ENCODE measurements at places on chromosomes 1 and 21. TPM values are rescaled to one million over a fixed set of nuclear protein-coding genes. Genes with fewer than 3 reads are reported as not detected.

The C1orf216 gene
- 26.8 TPM for total RNA-seq

DNA sequence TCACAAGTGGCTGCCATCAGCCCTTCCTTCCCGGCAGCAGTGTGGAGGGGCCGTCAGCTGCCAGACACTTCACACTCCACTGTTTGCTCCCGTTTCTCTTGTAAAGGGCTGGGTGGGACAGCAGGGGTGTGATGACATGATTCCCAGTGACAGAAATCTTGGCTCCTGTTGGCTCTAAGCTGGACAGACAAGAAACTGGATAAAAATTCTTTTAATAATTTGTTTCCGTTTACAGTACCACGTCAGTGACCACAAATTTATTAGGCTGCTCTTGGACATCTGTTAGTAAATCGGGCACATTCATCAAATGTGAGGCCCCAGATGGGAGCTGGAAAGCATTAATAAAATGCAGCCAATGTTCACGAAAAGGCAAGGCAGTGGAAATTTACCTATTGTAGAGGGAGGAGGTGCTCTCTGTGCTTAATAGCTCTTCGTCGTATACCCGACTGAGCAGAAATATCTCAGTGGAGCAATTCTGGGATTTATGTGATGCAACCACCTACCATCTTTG is 353.7 kb upstream of the GREM2 start:
- H3K27ac ChIP-seq: no peak overlapping the region
- no peaks in the 10 kb centered on the region for H3K27me3 ChIP-seq
- no peak overlapping the region for H3K4me3 ChIP-seq
- H3K36me3 ChIP-seq: no peaks in the 10 kb centered on the region
- DNase-seq: no peak

The DMRTA2 gene
- total RNA-seq: under 0.01 TPM

The LMX1A gene
- not detected for total RNA-seq

The SELP gene
- total RNA-seq: not detected

DNA sequence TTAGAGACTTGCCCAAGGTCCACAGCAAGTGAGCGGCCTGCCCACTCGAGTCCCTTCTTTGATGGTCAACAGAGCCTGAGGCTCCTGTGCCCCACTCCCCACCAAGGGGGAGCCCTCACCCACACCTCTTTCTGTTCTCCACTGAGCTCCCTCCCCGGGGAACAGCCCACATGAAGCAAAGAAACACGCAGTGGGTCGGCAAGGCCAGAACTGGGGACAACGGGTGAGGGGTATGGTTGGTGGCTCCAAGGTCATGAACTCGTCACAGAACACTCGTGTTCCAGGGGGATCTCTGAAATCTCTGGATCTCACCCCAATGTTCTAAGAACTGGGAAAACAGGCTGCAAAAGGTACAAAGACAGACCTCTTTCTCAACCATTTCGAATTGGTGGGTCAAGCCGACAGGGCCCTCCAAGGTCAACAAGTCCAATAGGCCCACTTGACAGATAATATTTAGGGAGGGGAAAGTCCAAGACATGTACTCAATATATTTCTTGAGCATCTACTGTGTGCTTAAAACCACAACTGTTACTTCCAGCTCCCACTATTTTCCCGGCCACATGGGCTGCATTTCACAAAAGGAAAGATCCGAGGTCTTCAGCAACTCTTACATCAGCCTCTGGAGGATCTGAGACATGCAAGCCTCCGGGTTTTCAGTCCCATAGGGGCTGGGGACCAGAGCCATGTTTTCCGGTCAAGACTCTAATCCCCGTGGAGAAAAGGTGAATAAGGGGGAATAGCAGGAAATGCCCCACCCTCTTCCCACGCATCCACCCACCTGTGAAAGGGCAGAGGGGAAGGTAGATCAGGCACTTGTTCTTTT is 1.1 kb upstream of the RAP1GAP start:
- no peak overlapping the region for H3K4me3 ChIP-seq
- peaks cover 47% of the 10 kb centered on the region for H3K27me3 ChIP-seq
- H3K36me3 ChIP-seq: no peaks in the 10 kb centered on the region
- peaks cover 36% of the 10 kb centered on the region for H3K4me1 ChIP-seq

The STUM gene
- not detected for total RNA-seq

The DNAJC8 gene
- 63.4 TPM for total RNA-seq

DNA sequence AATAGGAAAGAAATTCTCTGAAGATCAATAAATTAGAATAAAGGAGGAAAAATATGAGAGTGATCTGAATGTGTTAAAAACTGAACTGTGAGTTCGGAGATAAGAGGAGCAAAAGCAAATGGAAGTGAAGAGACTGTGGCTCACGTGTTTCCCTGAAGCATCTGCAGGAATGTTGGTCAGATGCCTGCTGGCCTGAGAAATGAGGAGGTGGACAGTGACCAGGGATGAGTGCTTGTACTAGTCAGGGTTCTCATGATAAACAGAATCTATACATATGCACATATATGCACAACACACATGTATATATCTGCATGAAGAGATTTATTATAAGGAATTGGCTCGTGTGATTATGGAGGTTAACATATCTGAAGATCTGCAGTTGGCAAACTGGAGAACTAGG is 103.4 kb upstream of the TIAM1 start:
- H3K4me1 ChIP-seq: no peaks in the 10 kb centered on the region
- H3K4me3 ChIP-seq: no peak overlapping the region
- H3K27me3 ChIP-seq: no peaks in the 10 kb centered on the region

The FBLIM1 gene
- total RNA-seq: 108 TPM

DNA sequence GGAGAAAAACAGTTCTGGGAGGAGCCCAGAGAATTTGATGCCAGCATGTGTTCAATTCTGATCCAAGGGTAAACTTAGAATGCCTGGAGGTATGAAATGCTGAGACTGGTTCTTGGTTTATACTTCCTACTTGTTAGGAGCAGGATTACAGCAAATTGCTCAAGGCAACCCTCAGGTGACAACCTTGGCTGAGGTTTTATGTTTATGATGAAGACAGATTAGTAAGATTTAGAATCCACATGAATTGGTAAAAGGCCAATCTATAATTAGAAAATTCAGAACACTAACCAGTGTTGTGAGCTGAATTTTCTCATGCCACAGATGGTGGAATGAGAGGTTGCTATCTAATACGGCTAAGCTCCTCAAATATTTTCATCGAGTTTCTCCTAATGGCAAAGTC is 235.3 kb upstream of the NRIP1 start:
- H3K27me3 ChIP-seq: no peaks in the 10 kb centered on the region
- H3K4me1 ChIP-seq: no peaks in the 10 kb centered on the region
- H3K27ac ChIP-seq: no peak overlapping the region
- no peak overlapping the region for H3K4me3 ChIP-seq
- no peaks in the 10 kb centered on the region for H3K36me3 ChIP-seq
- DNase-seq: no peak

The ETNK2 gene
- total RNA-seq: 0.72 TPM

- H3K27ac ChIP-seq: peak overlapping the region; percentile 0
- H3K36me3 ChIP-seq: no peaks in the 10 kb centered on the region
- H3K4me1 ChIP-seq: peaks cover 36% of the 10 kb centered on the region
These were observed 99.7 kb upstream of the BEND5 start for GRCh38 chr1:48876330-48876785.

- H3K27ac ChIP-seq: peak overlapping the region; percentile 37
- no peaks in the 10 kb centered on the region for H3K36me3 ChIP-seq
- DNase-seq: no peak
- H3K27me3 ChIP-seq: no peaks in the 10 kb centered on the region
- H3K4me1 ChIP-seq: peaks cover 16% of the 10 kb centered on the region
These were observed 17.8 kb downstream of the GPBP1L1 start for GRCh38 chr1:45668526-45668925.

The HES3 gene
- not detected for total RNA-seq

- H3K27me3 ChIP-seq: no peaks in the 10 kb centered on the region
- H3K4me3 ChIP-seq: peak overlapping the region; percentile 77
- peaks cover 4% of the 10 kb centered on the region for H3K4me1 ChIP-seq
- DNase-seq: peak; percentile 92
These were observed 84.4 kb downstream of the NKAIN1 start for GRCh38 chr1:31155216-31155806.

DNA sequence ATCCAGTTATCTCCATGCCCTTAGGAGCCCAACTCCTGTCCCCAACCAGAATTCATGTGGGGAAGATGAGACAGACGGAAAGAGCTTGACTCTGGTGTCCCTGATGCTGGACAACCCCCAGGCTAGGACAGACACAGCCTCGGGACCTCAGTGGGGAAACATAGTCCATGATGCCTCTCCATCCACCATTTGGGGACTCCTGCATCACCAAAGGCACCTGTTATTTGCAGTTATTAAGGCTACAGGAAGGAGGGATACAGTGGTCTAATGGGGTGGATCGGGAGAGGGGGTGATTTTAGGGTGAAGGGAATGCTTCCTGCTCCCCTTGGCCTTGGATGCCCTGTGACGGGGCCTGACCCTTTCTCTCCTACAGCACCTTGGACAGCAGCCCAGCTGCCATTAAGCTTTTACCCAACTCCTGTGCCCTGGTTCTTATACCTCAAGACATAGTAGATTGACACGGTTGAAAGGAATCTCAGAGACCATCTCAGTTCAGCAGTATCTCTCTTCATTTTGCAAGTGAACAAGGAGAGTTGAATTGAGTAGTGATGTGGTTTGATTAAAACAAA is 111.6 kb downstream of the MATN1 start:
- no peak overlapping the region for H3K4me3 ChIP-seq
- H3K27me3 ChIP-seq: no peaks in the 10 kb centered on the region
- H3K4me1 ChIP-seq: no peaks in the 10 kb centered on the region
- DNase-seq: no peak
- H3K36me3 ChIP-seq: no peaks in the 10 kb centered on the region

The SPRR4 gene
- not detected for total RNA-seq

The KRTAP24-1 gene
- not detected for total RNA-seq

GRCh38 chr1:233372218-233373120 is 44.9 kb downstream of the MAP3K21 start:
- no peaks in the 10 kb centered on the region for H3K27me3 ChIP-seq
- H3K4me1 ChIP-seq: no peaks in the 10 kb centered on the region
- H3K27ac ChIP-seq: no peak overlapping the region
- no peak for DNase-seq
- H3K4me3 ChIP-seq: no peak overlapping the region

The YBX1 gene
- 481 TPM for total RNA-seq

The CAMK2N1 gene
- 1.5 TPM for total RNA-seq

DNA sequence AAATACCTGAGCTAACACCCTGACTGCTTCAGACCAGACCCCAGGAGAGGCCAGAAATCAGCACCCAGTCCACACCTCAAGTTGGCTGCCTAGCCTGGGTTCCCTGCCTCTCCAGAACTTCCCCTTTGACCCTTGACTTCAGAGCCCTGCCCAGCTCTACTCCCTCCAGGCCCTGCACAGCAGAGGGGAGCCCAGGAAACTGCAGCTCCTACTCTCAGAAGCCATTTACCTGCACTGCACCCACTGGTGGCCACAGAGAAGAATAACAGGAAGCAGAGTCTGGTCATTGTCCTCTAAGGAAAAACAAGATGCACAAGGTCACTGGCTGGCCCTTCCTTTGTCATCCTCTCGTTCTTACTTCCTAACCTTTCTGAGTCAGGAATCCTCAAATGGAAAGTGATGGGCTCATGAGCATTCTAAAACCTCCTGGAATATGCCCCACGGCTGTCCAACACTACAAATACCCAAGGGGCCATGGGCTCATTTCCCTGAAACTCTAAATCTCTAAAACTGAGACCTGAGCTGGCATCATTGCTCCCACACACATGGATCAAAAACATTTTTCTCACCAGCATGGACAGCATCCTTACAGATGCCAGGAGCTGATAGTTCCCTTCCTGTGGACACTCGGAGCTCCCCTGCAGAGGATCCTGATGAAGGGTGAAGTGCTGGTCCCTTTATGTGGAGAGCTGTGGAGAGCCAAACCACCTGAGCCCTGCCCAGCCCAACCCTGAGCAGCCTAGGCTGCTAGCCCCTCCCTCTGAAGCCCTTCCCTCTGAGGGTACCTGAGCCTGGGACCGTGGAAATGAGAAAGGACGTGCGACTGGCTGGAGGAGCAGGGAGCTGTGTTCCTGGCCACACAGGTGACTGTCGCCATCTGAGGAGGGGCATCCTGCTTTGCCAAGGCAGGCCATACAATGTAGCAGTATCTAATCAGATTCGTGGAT is at the start of gene ITLN2:
Gene ITLN2, minus strand, starts transcription at position 652 of the 947 bp plus-strand sequence. Its CDS starts 68 bp downstream, at position 584.
- H3K27me3 ChIP-seq: peaks cover 6% of the 10 kb centered on the region
- peak; percentile 85 for DNase-seq
- no peak within 1 kb of the TSS for H3K27ac ChIP-seq
- no peak within 1 kb of the TSS for H3K4me3 ChIP-seq
- H3K4me1 ChIP-seq: no peaks in the 10 kb centered on the region
- H3K36me3 ChIP-seq: no peaks in the 10 kb centered on the region

- H3K27me3 ChIP-seq: no peaks in the 10 kb centered on the region
- H3K4me1 ChIP-seq: peaks cover 20% of the 10 kb centered on the region
- no peak for DNase-seq
- no peaks in the 10 kb centered on the region for H3K36me3 ChIP-seq
- H3K4me3 ChIP-seq: no peak overlapping the region
These were observed 2.5 kb upstream of the DCAF8 start for GRCh38 chr1:160264795-160265307.

The LCE1E gene
- total RNA-seq: not detected

DNA sequence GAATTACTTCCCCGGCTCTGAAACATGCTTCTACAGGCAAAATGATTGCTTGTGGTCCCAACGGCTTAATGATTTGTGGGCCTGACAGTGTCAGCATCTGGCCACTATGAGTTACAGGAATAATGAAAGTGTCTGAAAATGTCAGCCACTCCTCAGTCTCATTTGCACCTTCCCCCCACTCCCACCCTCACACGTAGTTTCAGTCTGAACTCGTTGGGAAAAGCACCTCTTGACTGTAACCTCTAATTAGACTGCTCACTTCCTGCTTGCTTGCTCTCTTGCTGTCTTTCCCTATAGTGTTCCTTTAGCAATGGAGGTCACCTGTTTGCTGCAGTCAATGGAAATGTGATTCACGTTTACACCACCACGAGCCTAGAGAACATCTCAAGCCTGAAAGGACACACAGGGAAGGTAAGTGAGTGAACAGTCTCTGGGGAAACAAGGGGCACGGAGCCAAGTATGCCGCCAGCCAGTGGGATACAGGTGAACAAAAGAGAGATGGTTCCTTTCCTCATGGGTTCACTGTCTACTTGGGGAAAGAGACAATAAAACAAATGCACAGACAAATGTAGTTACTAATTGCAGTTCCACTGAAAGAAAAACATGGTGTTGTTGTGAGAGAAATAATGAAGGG is 27.1 kb downstream of the CFAP57 start:
- H3K27ac ChIP-seq: no peak overlapping the region
- H3K36me3 ChIP-seq: no peaks in the 10 kb centered on the region
- no peaks in the 10 kb centered on the region for H3K27me3 ChIP-seq
- no peaks in the 10 kb centered on the region for H3K4me1 ChIP-seq

The SPRR1B gene
- not detected for total RNA-seq

The ADGRL2 gene
- total RNA-seq: 55.4 TPM

DNA sequence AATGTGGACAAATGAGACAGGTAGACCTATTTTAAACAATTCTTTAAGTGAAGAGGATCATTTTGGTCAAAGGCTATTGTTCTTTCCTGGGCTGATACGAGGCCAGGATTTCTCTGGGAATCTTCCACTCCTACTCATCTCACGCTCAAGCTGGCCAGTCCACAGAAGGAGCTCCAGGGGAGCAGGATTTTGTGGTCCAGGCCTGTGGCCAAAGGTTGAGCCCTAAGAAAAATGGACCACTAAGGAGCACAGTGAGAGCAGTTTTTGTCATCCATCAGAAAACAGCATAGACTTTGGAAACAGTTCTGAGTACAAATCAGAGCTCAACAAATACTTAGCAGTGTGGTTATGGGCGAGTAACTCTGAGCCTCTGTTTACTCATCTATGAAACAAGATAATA is 260.2 kb upstream of the RUNX1 start:
- DNase-seq: no peak
- H3K27ac ChIP-seq: no peak overlapping the region
- H3K27me3 ChIP-seq: no peaks in the 10 kb centered on the region
- no peak overlapping the region for H3K4me3 ChIP-seq

The IGSF21 gene
- total RNA-seq: not detected

- H3K4me3 ChIP-seq: no peak overlapping the region
- no peaks in the 10 kb centered on the region for H3K27me3 ChIP-seq
- no peaks in the 10 kb centered on the region for H3K4me1 ChIP-seq
- H3K27ac ChIP-seq: no peak overlapping the region
These were observed 300.5 kb downstream of the BRINP2 start for GRCh38 chr1:177471244-177471643.

The SLC26A9 gene
- total RNA-seq: not detected

Measured in osteoblast (primary cell).